Activated CD4-positive, alpha-beta T cell treated with anti-CD3 and anti-CD28 coated beads for 36 hours (primary cell): ENCODE measurements at places on chromosomes 3 and 15.

GRCh38 chr3:132972333-132972732 is 65.9 kb upstream of the TMEM108 start:
- DNase-seq = no peak

DNA sequence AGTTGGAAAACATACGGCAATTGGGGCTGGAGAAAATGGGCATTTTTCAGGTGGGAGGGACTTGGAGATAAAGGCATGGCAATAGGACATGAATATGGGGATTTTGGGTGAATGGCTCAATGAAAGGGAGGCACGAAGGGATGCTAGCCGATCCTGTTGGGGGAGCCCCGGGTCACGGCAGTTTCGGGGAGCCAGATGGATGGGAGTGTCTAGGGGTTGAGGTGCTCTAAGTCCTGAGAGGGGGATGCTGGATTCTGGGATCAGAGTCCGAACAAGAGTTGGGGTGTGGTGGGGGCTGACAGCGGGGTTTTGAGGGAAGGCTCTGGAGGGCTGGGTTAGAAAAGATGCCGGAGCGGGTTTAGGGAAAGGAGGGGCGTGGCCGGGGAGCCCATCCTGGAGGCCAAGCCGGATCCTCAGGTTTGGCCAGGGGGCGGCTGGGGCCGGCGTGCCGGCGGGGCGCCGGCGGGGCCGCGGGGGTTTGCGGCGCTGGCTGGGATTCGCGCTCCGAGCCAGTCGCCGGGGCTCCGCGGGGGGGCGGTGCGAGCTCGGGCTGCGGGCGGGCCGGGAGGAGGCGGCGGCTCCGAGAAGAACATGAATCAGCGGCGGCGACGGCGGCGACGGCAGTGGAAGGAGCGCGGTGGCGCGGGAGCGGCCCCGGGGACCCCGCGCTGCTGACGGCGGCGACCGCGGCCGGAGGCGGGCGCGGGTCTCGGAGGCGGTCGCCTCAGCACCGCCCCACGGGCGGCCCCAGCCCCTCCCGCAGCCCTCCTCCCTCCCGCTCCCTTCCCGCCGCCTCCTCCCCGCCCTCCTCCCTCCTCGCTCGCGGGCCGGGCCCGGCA is at the start of gene TYRO3:
Gene TYRO3, plus strand, starts transcription at position 813 of the 839 bp plus-strand sequence. CDS start 46 bp downstream, outside the sequence.
- DNase-seq = peak; percentile 89

DNA sequence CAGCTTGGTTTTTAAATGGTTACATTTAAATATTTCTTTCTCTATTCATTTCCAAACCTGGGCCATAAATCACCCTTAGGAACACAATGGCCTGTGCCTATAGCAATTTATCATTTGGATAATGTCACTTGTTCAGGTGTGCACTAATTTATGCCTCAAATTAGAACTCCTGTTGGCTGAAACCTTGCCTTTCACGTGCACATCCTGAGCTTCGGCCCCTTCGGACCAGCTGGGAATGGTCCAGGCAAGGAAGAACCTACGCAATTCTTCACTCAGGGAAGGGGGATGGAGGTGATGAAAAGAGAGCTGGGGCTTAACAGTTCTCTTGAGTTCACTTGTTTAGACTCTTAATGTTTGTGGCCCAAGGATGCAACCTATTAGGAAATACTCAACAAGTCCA is 324.1 kb upstream of the ICE2 start:
- DNase-seq = no peak

GRCh38 chr3:93989241-93989640 is 9.3 kb downstream of the ARL13B start:
- no peak for DNase-seq

- DNase-seq = no peak
Observed at GRCh38 chr15:73887481-73887880, 14.1 kb downstream of the TBC1D21 start.

DNA sequence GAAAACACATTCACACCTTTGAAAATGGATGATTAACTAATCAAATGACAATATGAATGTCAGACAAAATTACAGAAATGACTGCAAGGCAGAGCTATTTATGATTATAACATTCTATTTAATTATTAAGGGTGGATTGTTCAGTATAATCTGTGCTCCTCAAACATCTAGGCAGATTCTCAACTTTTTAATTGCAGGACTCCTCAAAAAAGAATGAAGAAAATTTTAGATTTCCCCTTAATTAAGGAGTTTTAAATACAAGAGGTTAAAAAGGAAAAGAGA is 22.6 kb upstream of the CMC1 start:
- DNase-seq = no peak

DNA sequence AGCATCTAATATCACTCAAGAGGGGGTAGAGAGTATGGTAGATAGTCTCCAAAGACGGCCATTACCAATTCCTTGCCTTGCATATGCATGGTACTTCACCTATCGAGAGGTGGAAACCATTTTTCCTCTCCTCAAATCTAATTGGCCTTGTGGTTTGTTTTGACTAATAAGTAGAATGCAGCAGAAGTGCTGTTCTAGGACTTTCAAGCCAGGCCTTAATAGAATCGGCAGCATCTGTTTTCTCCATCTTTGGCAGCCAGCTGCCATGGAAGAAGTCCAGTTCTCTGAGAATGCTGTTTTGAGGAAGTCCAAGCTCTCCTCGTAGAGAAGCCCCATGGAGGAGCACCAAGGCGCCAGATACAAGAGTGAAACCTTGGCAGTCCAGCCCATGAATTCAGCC is 59.1 kb upstream of the RASGRP1 start:
- no peak for DNase-seq

- no peak for DNase-seq
Observed at GRCh38 chr3:152192936-152193672, 75.6 kb upstream of the MBNL1 start.

DNA sequence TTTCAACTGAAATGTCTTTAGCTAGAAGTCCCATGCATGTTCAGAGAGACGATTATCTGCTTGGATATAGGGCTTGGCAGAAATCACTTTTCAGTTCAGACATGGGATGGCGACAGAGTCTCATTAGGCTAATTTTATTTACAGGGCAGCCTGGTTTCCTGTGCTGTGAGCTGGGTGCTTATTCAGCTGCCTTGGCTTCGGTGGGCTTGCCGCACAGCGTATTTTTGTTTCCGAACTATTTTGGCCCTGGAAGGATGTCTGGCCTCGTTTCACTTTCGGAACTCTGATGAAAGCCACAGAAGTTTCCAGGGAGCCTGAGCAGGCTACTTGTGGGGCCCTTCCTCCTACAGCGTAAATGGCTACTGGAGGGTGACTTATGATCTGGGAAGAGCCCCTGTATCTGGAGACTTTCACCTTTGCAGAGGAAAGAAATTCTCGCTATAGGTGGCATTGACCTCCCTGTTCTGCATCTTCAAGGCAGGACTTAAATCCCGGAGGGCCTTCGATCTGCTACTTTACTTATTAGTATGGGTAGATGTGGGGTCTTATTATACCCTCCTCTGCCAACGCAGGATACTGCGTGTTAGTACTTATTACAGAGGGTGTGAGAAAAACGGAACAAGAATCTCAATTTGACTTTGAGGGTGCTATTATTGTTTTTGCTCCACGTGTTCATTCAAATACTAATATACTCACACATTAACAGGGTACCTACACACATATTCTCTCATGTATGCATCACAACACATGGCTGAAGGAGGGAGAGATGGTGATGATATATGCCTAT is 364.0 kb upstream of the RBMS3 start:
- DNase-seq = peak; percentile 25

DNA sequence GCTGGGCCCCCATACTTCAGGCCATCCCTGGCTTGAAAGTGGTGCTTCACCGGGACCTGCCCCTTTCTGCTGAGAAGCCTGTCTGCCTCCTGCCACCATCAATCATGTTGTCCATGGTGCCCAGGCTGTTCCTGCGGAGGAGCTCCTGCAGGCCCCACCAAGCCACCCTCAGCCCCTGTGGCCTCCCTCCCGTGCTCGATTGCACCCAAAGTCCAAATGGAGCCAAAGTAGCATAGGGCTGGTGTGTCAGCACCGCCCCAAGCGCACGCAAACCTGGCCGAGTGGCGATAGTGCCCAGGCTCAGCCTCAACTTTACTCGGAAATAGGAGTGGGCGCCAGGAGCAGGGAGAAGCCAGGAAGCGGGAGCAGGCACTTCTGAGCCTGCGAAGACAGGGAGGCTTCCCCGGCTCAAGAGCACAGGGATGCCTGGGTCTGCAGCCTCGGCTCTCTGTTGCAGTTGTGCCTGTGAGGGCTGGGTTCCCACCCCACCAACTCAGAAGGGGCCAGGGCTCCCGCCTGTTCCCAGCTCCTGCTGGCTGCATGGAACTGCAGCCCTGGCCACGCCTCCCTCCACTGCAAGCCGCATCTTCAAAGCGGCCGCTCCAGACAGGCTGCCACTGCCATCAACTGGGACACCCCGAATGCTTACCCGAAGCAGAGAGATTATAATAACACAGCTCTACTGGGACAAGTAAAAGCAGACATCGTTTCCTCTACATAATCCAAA is 203.0 kb downstream of the ARRDC4 start:
- no peak for DNase-seq

DNA sequence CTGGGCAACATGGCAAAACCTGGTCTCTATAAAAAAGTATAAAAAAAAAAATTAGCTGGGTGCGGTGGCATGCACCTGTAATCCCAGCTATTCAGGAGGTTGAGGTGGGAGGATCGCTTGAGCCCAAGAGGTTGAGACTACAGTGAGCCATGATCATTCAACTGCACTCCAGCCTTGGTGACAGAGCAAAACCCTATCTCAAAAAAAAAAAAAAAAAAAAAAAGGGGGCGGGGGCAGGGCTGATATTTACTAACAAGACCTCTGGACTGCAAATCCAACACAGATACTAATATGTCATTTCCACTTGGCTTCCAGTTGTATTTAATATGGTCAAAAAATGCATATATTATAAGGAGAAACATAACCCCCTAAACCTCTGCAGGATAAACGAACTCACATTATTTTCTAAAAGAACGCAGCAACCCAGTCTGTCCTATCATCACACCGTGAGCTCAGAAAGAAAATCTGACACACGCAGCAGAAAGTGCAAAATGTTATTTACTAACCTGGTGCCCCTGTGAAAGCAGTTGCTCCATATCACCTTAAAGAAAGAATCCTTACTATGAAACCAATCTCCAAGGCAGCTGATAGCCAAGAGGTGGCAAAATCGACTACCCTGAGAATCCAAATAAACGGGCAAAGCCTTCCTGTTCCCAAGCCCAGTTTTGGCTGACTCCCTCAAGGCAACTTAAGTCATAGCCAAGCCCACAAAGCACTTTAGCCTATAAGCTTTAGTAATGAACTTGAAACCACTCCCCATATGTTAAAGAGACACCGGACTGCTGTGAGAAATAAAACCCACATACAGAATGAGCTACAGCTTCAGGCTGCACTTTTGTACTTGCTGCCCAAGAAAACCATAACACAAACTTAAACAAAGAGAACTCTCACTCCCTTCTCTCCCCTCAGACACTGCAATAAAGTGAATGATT is 39.3 kb downstream of the PLD1 start:
- DNase-seq = no peak

- no peak for DNase-seq
Observed at GRCh38 chr15:53827355-53827754, 67.9 kb upstream of the WDR72 start.

GRCh38 chr3:70531063-70531657 is 218.7 kb upstream of the MDFIC2 start:
- no peak for DNase-seq

DNA sequence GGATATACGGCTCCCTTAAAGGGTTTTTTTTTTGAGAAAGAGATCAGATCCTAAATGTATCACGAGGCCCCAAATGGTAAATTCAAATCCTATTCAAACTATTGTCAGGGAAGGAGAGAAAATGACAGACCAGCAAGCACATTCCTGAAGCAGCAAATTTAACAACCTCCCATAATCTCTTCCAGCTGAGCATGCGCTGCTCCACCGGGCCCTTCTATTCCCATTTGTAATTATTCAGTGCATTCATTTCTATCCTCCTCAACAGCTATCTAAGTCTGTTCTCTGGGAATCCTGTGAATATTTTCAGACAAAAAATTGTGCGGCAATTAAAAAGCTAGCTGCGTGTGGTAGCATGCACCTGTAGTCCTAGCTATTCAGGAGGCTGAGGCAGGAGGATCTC is 43.2 kb downstream of the MAGI1 start:
- no peak for DNase-seq

- DNase-seq = no peak
Observed at GRCh38 chr3:11140713-11141104, 13.6 kb upstream of the HRH1 start.

DNA sequence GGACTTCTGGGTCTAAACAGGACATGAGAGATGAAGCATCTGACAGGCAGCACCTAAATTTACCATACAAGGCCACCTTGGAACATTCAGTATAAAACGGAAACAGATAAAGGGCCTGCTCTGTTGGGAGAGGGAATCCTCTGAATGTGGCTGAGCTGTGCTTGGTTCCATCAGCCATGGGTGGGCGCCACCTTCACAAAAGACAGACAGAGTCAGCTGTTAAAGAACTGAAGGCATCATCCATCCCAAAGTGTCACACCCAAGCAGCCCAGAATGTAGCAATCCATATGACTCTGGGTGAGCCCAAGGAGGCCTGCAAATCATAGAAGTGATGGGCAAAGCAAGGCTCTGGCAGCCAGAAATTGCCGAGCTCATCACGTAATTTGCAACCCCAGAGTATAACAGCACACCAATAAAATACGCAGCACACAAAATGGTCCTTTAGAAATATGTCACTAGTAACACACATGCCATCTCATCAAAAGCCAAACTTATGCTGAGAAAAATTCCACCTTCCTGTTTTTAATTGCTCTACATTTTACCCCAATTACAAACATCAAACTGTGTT is 24.8 kb upstream of the RBP1 start:
- no peak for DNase-seq

- no peak for DNase-seq
Observed at GRCh38 chr15:68184616-68185480, 20.3 kb downstream of the CALML4 start.

DNA sequence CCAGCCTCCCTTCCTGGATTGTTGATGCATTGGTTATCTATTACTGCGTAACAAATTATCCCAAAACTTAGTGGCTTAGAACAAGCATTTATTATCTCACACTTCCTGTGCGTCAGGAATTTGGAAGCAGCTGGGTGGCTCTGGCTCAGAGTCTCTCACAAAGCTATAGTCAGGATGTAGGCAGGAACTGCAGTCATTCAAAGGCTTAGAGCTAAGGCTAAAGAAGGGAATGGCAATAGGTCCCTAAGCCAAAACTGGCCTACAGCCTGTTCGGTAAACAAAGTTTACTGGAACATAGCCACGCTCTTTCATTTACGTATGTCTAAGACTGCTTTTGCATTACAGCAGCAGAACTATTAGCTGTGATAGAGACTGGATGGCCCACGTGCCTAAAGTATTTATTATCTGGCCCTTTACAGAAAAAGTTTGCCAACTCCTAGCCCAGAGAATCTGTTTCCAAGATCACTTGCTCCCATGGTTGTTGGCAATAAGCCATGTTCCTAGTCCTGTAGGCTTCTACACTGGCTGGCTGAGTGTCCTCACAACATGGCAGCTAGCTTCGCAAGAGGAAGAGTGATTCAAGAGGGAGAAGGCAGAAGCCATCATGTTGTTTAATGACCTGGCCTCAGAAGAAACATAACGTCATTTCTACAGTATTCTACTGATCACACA is 132.4 kb downstream of the SNRK start:
- DNase-seq = no peak

- DNase-seq = no peak
Observed at GRCh38 chr3:177842302-177842701, 645.0 kb upstream of the TBL1XR1 start.
